Pancreas (tissue), 10 donors: ENCODE measurements at places on chromosomes 7 and 10. TPM values are rescaled to one million over a fixed set of nuclear protein-coding genes. Genes with fewer than 3 reads are reported as not detected.

HTRA1 gene
- polyA plus RNA-seq = 20.0 TPM

EGFR gene
- polyA plus RNA-seq = 5.5 TPM

OR2A1 gene
- polyA plus RNA-seq = 0.14 TPM

PRSS2 gene
- 43,147 TPM for polyA plus RNA-seq
